Astrocyte of the spinal cord (primary cell): ENCODE measurements at places on chromosomes 1 and 21.

DNA sequence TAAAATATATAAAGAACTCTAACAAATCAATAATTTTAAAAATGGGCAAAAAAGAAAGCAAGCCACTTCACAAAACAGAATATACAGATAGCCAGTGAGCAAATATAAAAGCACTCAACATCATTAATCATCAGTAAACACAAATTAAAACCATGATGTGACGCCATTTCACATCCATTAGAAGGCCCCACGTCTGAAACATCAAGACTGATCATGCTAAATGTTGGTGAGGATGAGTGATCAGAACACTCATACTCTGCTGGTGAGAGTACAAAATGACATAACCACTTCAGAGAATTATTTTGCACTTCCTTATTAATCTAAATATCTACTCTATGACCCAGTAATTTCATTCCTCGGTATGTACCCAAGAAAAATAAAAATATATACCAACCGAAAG is 512.2 kb upstream of the NR5A2 start:
- DNase-seq: no peak

DNA sequence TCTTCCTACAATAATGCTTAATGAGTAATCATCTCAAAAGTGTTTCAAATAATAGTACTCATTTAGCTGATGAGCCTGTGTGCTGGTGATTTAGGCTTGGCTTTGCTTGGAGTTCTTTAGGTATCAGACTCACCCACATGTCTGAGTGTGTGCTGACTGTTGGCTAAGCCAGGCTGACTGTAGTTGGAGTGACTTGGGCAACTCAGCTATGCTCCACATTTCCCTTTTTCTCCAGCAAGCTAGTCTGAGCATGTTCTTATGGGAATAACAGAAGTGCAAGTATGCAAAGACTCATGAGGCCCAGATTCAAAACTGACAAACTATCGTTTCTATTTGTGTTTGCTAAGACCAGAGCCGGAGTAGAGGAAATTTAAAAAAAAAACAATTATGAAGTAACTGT is 99.0 kb upstream of the ADGRL4 start:
- DNase-seq: peak; percentile 11

GRCh38 chr1:31521761-31522555 is 54.4 kb upstream of the TINAGL1 start:
- no peak for DNase-seq

DNA sequence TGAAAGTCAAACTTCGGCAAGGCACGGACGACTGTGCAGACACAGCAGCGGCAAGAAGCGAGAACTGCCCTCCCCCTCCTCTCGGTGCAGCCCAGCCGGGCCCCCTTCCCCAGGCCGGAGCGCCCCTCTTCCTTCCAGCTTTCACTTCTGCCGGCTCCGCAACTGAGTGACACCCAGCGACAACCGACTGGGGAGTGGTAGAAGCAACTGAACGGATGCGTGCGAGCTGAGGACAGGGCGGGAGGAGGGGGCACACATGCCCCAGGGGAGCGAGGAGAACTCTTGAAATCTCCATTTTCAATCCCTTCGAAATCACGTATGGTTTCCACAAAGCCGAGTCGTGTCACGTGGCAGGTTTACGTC is 146.6 kb downstream of the PGBD5 start:
- no peak for DNase-seq

GRCh38 chr1:39354572-39354971 is 136.9 kb upstream of the BMP8A start:
- no peak for DNase-seq

- no peak for DNase-seq
Observed at GRCh38 chr1:207414606-207415108, 39.5 kb upstream of the CR2 start.

GRCh38 chr1:25178917-25179561 is 53.3 kb downstream of the SYF2 start:
- no peak for DNase-seq

DNA sequence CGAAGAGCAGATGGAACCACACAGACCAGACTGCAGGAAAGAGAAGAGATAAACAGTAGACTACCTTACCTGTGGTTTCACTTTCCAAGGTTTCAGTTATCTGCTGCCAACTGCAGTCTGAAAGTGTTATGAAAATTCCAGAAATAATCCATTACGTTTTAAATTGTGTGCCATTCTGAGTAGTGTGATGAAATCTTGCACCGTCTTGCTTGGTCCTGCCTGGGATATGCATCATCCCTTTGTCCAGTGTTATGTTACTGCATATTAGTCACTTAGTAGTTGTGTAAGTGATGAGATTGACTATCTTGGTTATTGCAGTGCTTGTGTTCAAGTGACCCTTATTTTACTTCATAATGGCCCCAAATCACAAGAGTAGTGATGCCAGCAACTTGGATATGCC is 33.9 kb downstream of the DNAJC6 start:
- no peak for DNase-seq
